ENCODE measurements at places on chromosomes 2 and 18. TPM values are rescaled to one million over a fixed set of nuclear protein-coding genes. Genes with fewer than 3 reads are reported as not detected.

The FOXD4L1 gene
- 0.31 TPM for total RNA-seq

The UGT1A3 gene
- total RNA-seq: not detected

The ACOXL gene
- not detected for total RNA-seq

The ADRA2B gene
- total RNA-seq: 0.09 TPM

The OXER1 gene
- total RNA-seq: not detected

The DYNAP gene
- total RNA-seq: not detected

The TUBA3E gene
- 3.6 TPM for total RNA-seq

The DOK6 gene
- not detected for total RNA-seq

The FBLN7 gene
- total RNA-seq: 0.58 TPM

The ZEB2 gene
- total RNA-seq: 7.8 TPM

The GALNT5 gene
- 2.0 TPM for total RNA-seq

The CYP27A1 gene
- 0.14 TPM for total RNA-seq

The EFR3B gene
- 10.1 TPM for total RNA-seq

The ERICH2 gene
- total RNA-seq: not detected

The SERPINB11 gene
- not detected for total RNA-seq

The TTLL4 gene
- total RNA-seq: 32.8 TPM

The PSMA8 gene
- not detected for total RNA-seq

The RUFY4 gene
- not detected for total RNA-seq

The HRH4 gene
- total RNA-seq: not detected

The DSEL gene
- 0.40 TPM for total RNA-seq

The FAM228A gene
- not detected for total RNA-seq

The TWIST2 gene
- 17.4 TPM for total RNA-seq

The FER1L5 gene
- not detected for total RNA-seq

The GEN1 gene
- total RNA-seq: 13.0 TPM

The SERPINB7 gene
- 1.7 TPM for total RNA-seq

The NT5DC4 gene
- not detected for total RNA-seq

The TUBB8B gene
- not detected for total RNA-seq

The UNC80 gene
- total RNA-seq: not detected

Measured in A549 treated with Mapracorat at 1 μM for 4 hours (cell line).